Aortic smooth muscle cell (primary cell): ENCODE measurements at places on chromosomes 13 and 19. TPM values are rescaled to one million over a fixed set of nuclear protein-coding genes. Genes with fewer than 3 reads are reported as not detected.

FOSB gene
- 0.40 and 0.44 TPM in 2 replicates for total RNA-seq

PET100 gene
- total RNA-seq, result 37.4 and 45.7 TPM in 2 replicates

FBL gene
- total RNA-seq, result 152 and 200 TPM in 2 replicates

GNG7 gene
- total RNA-seq, result under 0.01 and 0.12 TPM in 2 replicates

ANKRD27 gene
- total RNA-seq, result 32.0 and 34.7 TPM in 2 replicates

GNA15 gene
- total RNA-seq, result 0.19 TPM in 1 of 2 replicates, not detected in the other

ZNF283 gene
- 10.8 and 12.9 TPM in 2 replicates for total RNA-seq

SIGLEC5 gene
- total RNA-seq, result not detected in 2 replicates

FAAP24 gene
- total RNA-seq, result 1.6 and 2.7 TPM in 2 replicates

SIGLEC10 gene
- total RNA-seq, result not detected in 2 replicates

ZNF541 gene
- 0.12 and 0.13 TPM in 2 replicates for total RNA-seq

MADCAM1 gene
- 0.06 TPM in 1 of 2 replicates, not detected in the other for total RNA-seq

SHISA2 gene
- total RNA-seq, result under 0.01 TPM in 1 of 2 replicates, not detected in the other

KIR3DL2 gene
- total RNA-seq, result not detected in 2 replicates

CRX gene
- not detected in 2 replicates for total RNA-seq
